CD4-positive, alpha-beta T cell (primary cell): ENCODE measurements at places on chromosomes 1 and 21. TPM values are rescaled to one million over a fixed set of nuclear protein-coding genes. Genes with fewer than 3 reads are reported as not detected.

DNA sequence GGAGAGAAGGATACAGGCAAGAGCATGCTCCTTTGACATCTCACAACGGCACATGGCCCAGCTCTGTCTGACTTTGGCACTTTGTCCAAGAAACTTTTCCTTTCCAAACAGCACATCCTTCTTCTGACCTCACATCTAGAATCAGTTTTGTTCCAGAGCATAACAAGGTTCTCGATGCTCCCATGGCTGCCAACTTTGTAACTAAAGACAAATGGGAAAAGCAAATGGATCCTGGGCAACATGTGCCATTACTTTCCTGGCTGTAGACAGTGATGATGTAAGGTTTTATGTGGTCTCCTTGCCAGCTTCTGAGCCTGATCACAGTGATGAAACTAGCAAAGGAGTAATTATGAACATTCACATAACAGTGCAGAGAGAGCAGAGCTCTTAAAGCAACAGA is 171.8 kb upstream of the C1orf87 start:
- no peaks in the 10 kb centered on the region for H3K36me3 ChIP-seq
- no peak overlapping the region for H3K27ac ChIP-seq
- DNase-seq = no peak
- H3K4me1 ChIP-seq = no peaks in the 10 kb centered on the region
- H3K27me3 ChIP-seq = no peaks in the 10 kb centered on the region

- no peaks in the 10 kb centered on the region for H3K27me3 ChIP-seq
- DNase-seq = peak; percentile 70
- H3K27ac ChIP-seq = no peak overlapping the region
- peaks cover 19% of the 10 kb centered on the region for H3K4me1 ChIP-seq
These were observed 10.8 kb upstream of the DUSP12 start for GRCh38 chr1:161738627-161739287.

GRCh38 chr1:162351246-162351842 is 25.3 kb downstream of the SPATA46 start:
- no peak overlapping the region for H3K4me3 ChIP-seq
- H3K36me3 ChIP-seq = no peaks in the 10 kb centered on the region
- H3K27ac ChIP-seq = no peak overlapping the region
- H3K27me3 ChIP-seq = peaks cover 3% of the 10 kb centered on the region
- no peak for DNase-seq
- H3K4me1 ChIP-seq = no peaks in the 10 kb centered on the region

GRCh38 chr1:208069908-208070307 is 159.0 kb upstream of the CD34 start:
- no peak overlapping the region for H3K4me3 ChIP-seq
- no peaks in the 10 kb centered on the region for H3K27me3 ChIP-seq
- no peak overlapping the region for H3K27ac ChIP-seq
- H3K4me1 ChIP-seq = no peaks in the 10 kb centered on the region
- no peaks in the 10 kb centered on the region for H3K36me3 ChIP-seq

IVL gene
- total RNA-seq = not detected

FAM43B gene
- total RNA-seq = not detected
